Activated naive CD4-positive, alpha-beta T cell treated with anti-CD3 and anti-CD28 coated beads for 36 hours (primary cell): ENCODE measurements at places on chromosomes 13 and 19. TPM values are rescaled to one million over a fixed set of nuclear protein-coding genes. Genes with fewer than 3 reads are reported as not detected.

Gene TNFSF9
- 1.5 TPM for total RNA-seq

Gene CLDND2
- total RNA-seq = 0.72 TPM

Gene WDR88
- not detected for total RNA-seq

Gene SPACA6
- 5.8 TPM for total RNA-seq

Gene ATCAY
- not detected for total RNA-seq

Gene GAS6
- total RNA-seq = 1.7 TPM

Gene ARHGAP35
- total RNA-seq = 8.9 TPM

Gene EFNA2
- total RNA-seq = not detected

Gene ZNF582
- total RNA-seq = 1.1 TPM

Gene KCNRG
- total RNA-seq = not detected

Gene LILRB5
- not detected for total RNA-seq

Gene AP1M2
- not detected for total RNA-seq

Gene LYL1
- 2.2 TPM for total RNA-seq

Gene ADM5
- 1.8 TPM for total RNA-seq

Gene CEACAM20
- not detected for total RNA-seq

Gene OLFM4
- not detected for total RNA-seq

Gene SWSAP1
- total RNA-seq = 2.1 TPM

Gene NR2C2AP
- total RNA-seq = 32.4 TPM

Gene LILRA1
- not detected for total RNA-seq

Gene PPP1R13L
- total RNA-seq = 4.8 TPM

Gene MTUS2
- not detected for total RNA-seq

Gene LIM2
- not detected for total RNA-seq

Gene ADAT3
- 3.0 TPM for total RNA-seq

Gene RFPL4AL1
- total RNA-seq = not detected

Gene NEK5
- 0.14 TPM for total RNA-seq

Gene IGSF23
- total RNA-seq = not detected
